ENCODE measurements at places on chromosomes 12 and 14.

DNA sequence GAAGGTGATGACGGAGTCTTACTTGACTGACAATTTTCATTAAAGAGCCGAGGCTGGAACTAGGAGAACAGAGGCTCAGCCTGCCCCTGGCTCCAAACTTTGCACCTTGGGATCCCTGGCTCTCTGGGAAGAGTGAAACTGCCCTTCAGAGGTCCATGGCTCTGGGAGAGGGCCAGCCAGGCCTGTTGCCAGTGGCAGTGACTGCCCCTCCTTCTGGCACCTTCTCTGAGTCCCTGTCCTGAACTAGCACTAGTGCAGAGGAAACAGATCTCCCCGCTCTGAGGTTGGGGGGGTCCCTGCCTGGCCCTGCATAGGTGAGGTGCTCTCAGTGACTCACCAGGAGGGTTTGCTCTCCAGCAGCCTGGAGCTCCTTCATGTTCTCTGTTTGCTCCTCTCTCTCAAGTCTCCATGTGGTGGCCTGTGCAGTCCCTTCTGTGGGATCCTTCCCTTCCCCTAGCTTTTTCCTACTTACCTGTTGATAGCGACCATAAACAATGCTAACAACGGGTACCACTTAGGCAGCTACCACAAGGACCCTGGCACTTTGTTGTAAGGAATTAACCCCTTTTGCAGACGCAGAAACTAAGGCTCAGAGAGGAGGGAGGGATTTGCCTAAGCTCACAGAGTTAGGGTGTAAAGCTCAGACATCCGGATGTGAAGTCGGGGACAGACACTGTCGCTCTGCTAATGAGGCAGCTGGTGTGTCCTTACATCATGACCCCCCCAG is 22.4 kb downstream of the FAM222A start:
- DNase-seq: no peak

DNA sequence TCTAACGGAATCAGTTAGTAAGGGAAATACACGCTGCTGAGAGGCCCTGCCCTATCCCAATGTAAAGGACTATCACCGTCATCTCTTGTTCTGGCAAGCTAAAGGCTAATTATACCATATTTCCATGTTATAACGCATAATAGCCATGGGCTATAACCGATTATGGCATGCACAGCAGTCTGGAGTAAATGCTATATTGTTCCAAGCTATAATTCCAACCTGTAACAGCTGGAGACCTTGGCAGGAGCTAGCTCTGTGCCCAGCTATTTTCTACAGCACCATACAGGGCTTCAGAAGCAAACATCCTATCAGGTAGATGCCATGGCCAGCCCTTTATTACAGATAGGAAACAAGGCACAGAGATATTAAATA is 26.3 kb downstream of the SYNE3 start:
- DNase-seq: no peak

- DNase-seq: no peak
Observed at GRCh38 chr12:114015851-114016250, 49.7 kb upstream of the RBM19 start.

GRCh38 chr12:109527489-109528123 is 45.7 kb downstream of the MMAB start:
- no peak for DNase-seq

DNA sequence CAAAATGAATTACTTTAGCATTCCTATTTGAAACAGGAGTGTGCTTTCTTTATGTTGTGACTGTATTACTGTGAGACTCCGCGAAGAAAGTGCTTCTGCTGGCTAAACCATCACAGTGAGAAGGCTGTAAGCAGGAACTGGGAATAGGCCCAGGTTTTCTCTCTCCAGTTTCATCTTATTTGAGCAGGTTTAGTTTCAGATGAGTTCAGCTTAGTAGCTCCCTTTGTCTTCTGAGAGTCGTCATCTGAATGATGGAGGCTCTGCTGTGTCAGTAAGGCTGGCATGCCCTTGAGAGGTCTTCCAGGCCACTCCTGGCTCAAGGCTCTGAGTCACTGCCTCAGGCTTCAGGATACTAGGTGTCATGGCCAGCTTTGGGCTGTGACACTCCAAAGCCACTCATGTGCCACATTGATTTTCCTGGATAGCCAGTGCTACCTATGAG is 205.6 kb upstream of the RGS6 start:
- DNase-seq: no peak

- DNase-seq: no peak
Observed at GRCh38 chr12:109197327-109197726, 80.9 kb downstream of the ACACB start.

GRCh38 chr14:104086210-104086660 is 735 bp downstream of the ASPG start:
- no peak for DNase-seq

DNA sequence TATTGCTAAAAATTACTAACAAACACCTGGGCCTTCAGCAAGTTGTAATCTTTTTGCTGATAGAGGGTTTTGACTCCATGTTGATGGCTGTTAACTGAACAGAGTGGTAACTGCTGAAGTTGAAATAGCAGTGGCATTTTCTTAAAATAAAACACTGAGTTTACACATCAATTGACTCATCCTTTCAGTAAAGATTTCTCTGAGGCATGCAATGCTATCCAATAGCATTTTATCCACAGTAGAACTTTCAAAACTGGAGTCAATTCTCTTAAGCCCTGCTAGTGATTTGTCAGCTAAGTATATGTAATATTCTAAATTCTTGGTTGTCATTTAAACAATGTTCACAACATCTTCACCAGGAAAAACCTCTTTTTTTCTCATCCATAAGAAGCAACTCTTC is 59.5 kb downstream of the CMAS start:
- no peak for DNase-seq

DNA sequence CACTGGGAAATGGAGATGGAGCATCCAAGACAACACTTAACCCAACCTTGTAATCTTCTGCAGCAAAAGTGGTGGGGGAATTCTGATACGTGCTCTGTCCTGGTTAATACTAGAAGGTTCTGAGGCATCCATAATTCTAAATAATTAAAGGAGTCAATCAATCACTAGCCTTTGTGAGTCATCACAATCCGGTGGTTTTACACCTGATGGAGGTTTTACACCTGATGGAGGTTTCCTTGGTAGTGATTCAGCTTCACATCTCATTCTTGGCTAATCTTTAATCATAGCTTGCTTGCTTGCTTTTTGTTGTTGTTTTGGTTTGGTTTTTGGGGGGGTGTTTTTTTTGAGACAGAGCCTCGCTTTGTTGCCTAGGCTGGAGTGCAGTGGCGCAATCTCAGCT is 343.4 kb downstream of the DPF3 start:
- DNase-seq: peak; percentile 64

- DNase-seq: no peak
Observed at GRCh38 chr14:31479027-31479426, 8.8 kb downstream of the GPR33 start.

GRCh38 chr12:125968413-125968812 is 903.2 kb downstream of the AACS start:
- DNase-seq: no peak

DNA sequence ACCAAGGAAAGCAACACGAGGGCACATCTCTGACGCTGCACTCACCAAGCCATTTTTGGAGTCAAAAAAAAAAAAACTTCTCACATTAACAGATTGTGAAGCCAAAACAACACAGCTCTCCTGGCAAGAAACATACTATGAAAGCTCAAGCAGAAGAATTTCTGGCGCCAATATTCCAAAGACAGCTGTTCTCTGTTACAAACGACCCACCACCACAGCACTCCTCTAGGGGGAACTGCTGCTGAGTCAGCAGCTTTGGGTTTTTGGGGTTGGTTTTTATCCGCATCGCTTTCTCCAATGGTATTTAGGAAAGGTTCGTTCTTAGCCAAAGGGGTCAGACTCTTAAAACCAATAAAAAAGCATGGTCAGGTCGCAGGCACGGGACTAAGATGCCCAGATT is 379.4 kb downstream of the RPS29 start:
- no peak for DNase-seq

DNA sequence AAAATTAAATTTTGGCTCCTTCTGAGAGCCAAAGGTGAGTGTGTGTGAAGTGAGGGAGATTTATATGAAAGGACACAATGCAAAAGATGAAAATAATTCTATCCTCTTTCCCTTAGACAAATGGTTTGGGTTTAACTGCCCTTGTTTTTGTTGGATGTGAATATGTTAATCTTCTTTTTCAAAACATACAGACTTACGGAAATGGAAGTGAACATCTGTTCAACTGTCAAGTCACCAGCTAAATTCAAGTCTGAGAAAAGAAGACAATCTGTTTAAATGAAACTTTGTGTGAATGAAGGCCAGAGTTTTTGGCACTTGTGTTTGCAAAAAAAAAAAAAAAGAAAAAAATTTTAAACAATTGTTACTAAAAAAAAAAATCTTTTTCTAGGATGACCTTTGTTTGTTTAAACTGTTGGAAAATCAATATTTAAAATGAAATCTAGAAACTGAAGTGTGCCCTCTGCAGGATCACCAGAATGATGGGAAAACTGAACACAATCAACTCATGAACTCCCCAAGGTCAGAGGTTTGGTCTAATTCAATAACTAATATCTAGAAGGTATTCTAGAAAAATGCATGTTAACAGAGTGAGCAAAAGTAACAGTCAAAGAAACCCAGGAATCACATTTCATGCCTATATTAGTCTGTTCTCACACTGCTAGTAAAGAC is 448.8 kb downstream of the FLRT2 start:
- no peak for DNase-seq

DNA sequence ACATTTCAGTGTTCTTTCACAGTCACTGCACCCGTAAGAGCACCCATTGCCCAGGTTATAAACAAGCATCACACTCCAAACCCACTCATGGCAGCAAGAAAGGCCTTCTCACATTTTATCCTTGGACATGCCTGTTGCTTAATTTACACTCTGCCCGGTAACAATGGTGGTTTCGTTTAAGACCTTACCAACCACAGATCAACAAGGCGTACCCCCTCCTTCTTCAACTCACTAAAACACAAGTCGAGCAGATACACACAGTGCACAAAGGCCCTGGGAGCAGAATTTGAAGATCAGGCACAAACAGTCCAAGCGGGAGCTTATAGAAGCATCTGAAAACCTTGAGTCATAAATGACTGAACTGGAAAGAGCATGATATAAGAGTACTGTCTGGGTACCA is 98.1 kb downstream of the GALC start:
- no peak for DNase-seq

DNA sequence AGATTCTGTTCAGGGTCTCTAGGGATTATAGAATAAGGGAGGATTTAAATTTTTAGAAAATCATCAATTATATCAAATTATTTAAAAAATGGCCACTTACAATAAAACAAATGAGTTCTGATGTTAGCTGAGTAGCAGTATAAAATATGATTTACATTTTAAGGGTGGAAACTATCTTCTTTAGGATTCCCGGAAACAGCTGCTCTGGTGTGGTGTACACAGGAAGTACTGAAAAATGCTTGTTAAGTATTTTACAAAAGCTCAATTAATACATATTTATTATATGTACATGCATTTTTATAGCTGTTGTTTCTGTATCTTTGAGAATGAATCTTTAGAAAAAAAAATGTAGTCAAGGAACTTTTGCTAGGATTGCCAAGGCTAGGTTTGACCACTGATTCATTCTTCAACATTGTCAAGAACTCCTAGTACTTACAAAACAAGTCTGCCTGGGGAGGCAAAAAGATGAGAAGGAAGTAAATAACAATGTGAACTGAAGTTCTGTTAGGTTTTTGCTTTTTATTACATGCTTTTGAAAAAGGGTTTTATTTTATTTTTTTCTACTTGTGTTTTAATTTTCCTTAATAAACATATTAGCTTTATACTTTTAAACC is 48.0 kb downstream of the ARF6 start:
- no peak for DNase-seq

GRCh38 chr12:1102791-1103450 is 111.9 kb downstream of the ERC1 start:
- DNase-seq: no peak

DNA sequence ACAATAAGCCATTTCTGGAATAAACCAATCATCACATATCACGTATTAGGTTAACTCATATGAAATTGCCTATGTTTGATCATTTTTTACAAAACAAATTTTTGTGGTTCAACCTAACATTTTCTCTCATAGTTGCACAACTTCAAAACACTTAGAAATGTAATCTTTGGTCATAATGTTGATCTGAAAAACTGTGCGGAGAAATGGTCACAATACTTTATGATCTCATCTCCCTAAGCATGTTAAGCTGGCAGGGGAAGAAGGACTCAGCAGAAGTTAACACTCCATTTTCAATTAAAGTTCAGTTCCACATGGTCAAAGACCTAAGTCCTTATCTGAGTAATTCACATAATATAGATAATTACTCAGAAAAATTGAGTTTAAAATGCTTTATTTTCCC is 194.8 kb downstream of the CAPZA3 start:
- no peak for DNase-seq

DNA sequence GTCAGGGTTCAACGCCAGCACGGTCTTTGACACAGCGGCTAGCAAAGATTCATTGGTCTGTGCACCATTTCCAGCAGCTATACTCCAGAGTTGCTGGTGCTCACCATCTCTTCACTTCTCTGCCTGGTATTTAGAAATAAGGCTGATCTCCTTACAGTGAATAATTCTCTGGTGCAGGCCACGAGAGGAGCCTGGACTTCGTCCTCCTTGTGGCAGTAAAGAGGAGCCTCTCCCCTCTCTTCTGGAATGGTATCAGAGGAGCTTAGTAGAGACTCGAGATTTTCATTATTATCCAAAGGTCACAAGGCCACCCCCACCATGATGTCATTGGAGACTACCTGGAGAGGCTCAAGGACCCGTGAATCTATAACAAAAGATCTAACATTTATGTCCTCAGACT is 30.8 kb upstream of the BCL2L14 start:
- DNase-seq: no peak

- no peak for DNase-seq
Observed at GRCh38 chr12:24815114-24815423, 133.8 kb downstream of the BCAT1 start.

GRCh38 chr14:56491299-56492285 is 88.0 kb upstream of the TMEM260 start:
- peak; percentile 23 for DNase-seq

DNA sequence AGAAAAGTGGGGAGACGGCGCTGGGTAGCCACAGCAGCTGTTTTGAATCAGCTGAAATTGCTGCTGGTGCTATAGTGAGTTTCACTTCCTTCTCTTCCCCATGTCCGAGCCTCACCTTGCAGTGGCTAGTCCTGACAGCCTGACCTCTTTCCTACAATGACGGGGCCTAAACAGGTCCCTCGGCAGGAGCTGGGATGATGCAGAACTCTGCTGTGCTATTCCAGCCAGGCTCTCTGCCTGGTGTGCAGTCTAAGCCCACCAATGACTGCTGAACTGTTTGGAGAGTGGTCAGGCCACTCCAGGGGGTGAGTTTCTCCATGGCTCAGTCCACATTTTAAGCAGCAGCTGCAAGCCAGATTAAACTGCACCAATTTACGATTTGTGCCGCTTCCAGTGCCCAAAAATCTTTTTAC is 207.3 kb downstream of the TTC7B start:
- DNase-seq: no peak

GRCh38 chr14:52769887-52770286 is 21.5 kb downstream of the GNPNAT1 start:
- no peak for DNase-seq

All from RWPE1 (cell line).